ENCODE measurements at places on chromosomes 13 and 19.
A peak's percentile ranks its signal among the peaks of the same experiment; 100 is the strongest.

GRCh38 chr19:16069813-16070365 is 6.4 kb upstream of the TPM4 start:
- DNase-seq, result no peak

DNA sequence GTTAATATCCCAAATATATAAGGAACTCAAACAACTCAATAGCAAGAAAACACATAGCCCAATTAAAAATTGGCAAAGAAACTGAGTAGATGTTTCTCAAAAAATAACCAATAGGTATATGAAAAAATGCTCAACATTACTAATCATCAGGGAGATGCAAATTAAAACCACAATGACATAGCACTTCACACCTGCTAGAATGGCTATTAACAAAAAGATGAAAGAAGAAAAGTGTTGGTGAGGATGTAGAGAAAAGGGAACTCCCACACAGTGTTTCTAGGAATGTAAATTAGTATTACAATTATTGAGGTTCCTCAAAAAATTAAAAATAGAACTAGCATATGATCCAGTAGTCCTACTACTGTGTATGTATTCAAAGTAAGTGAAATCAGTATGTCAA is 1212.8 kb downstream of the DIAPH3 start:
- no peak for DNase-seq

DNA sequence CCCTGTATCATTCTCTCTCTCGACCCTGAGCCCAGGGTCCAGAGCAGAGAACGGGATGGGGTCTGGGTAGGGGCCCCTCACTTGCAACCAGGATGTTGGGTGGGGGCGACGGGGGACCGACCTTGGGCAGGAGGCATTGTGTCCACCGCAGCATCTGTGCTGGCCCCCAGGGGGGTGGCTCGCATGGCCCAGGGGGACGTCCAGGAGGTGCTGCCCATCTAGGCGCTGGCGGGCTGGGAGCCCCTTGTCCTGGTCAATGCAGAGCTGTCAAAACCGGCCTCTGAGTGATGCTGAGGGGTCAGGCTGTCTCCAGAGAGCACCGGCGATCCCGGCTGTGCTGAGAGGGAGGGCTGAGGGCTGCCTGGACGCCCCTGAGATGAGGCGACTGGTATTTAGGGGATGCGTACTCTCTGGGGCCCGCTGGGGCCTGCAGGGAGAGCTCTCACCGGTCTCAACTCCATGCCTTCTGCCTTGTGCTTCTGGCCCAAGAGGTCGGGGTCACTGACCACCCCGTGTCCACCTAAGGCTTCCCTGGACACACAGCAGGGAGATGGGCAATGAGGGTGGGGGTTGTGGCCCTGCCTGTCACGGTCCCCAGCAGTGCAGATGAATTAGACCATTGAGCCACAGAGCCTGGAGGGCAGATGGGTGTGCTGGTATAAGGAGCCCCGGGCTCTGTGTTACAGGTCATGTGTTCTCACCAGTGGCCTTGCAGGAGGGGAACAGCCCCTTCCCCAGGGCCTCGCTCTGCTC is 8.6 kb downstream of the RPS9 start:
- no peak for DNase-seq

- DNase-seq, result no peak
These were observed 279.2 kb downstream of the DACH1 start for GRCh38 chr13:71587817-71588216.

- DNase-seq, result no peak
These were observed 212.8 kb downstream of the ENOX1 start for GRCh38 chr13:43573802-43574514.

DNA sequence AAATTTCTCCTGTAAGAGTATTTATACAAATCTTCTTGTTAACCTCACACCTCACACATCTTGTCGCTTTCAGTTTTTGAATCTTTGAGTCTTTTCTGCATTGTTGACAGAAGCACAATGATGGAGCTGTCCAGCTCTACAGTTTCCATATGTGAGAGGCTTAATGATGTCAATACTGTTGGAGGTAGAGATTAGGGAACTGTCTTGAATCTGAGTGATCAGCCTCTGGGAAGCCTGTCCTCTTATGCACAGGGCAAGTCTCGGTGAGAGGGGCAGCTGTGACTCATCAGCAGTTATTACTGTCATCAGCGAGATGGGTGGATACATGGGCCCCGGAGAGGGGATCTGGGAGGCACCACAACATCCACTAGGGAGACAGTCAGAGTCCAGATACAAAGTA is 4.6 kb upstream of the ITGBL1 start:
- peak; percentile 21 for DNase-seq

- DNase-seq, result peak; percentile 35
These were observed 232.5 kb upstream of the SERP2 start for GRCh38 chr13:44140888-44141724.

DNA sequence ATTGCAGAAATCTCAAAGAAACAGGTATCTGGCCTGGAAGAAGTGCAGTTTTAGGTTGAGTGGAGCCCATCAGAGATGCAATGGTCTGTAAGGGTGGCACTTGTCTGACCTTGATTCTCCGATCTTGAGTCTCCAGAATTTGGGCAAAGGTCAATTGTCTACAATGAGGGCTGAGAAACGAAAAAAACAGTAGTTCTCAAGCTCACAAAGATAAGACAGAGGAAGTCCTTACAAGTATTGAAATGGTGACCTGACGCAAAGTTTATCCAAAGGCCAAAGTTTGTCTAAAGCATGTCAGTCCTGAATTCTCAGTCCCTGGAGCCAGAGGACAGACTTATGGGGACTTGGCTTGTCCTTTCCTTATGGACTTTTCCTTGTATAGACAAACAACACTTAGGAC is 40.3 kb downstream of the CYSLTR2 start:
- DNase-seq, result no peak

DNA sequence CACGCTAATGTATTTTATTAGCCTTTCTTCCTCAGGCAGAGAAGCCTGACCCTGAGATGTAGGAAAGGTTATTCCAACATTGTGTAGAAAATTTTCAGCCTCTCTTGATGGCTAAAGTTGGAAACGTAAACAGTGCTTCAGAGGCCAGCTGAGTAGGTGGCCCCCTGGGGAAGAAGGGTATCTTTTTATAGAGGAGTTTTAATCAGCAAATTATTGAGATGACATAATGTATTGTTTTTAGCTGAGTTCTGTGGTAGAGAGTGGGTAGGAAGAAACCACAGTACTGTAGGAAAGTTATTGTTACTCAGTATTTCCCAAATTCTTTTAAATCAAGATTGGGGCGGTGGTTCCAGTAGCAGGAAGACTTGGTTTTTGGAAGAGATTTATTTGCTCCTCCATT is 268.8 kb downstream of the DLEU7 start:
- no peak for DNase-seq

DNA sequence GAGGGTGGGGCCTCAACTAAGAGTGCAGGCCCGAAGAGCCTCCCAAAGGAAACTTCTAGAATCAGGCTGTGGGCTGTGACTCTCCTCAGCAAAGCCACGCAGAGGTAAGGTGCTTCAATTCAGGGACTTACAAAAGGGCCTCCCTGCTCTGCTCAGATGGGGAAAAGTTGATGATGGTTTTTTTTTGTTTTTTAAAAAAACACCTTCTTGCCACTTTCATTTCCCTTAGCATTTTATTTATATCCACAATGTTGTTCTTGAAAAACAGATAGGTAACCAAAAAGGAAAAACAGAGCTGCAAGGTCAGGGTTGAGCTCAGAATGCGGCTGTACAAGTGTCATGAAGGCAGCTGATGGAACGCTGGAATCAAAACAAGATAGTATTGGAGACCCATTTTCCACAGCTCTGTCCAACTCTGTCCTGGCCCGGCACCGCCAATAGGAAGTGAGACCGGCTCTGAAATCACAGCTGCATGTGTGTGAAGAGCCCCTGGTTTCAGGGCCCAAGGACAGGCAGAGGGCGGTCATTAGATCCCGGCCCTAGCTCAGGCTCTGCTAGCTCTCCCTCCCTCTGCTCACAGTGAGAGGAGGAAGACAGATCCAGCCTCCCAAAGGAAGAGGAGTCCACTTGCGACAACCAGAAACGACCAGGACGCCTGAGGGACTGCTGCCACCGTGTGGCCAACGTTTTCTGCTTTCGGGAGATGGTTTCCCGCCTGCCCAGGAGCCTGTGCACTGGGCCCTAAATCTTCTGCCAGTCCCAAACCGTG is 58.3 kb downstream of the KLF2 start:
- DNase-seq, result peak; percentile 64

DNA sequence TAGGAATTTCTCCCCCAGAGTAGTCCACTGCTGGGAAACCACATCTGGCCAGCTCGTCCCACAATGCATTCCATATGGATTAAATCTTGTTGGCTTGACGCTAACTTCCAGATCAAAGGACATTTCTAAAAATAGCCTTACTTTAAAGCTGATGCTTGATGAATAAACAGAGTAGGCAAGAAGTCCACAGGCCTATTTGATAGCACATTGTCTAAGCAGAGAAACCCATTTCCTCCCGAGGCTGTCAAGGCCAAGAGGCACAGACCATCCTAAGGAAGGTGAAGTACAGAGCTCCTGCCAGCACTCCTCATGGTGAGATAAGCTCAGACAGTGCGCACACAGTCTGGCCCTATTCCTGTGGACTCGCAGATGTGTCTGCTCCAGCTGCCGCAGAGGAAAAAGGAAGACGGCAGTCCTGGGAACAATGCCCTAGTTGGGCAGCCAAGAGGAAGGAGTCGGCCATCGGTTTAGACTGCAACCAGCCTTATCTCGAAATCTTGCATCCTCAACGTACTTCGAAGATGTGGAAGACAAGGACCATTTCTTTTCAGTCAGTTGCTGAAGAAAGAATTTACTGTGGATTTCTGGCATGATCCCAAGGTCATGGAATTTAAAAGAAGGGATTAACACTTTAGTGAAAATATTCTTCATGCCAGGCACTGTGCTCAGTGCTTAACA is 156.8 kb downstream of the RGCC start:
- DNase-seq, result no peak

DNA sequence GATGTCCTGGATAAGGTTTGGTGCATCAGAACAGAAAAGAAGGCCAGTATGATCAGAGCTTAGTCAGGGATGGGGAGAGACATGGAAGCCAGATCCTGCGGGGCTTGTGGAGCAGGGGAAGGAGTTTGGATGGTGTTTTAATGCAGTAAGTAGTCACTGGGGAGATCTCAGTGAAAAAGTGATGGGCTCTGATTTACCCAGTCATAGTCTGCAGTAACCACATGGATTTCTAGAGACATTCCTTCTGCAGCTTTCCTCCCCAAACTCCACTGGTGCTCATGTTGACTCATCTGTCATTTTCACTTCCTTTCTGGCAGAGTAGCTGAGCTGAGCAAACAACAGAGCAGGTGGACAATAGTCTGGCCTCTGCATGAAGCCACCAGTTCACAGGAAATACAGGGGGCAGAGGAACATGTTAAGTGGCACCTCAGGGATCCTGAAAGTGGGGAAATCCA is 144.1 kb downstream of the DPF1 start:
- DNase-seq, result peak; percentile 94

DNA sequence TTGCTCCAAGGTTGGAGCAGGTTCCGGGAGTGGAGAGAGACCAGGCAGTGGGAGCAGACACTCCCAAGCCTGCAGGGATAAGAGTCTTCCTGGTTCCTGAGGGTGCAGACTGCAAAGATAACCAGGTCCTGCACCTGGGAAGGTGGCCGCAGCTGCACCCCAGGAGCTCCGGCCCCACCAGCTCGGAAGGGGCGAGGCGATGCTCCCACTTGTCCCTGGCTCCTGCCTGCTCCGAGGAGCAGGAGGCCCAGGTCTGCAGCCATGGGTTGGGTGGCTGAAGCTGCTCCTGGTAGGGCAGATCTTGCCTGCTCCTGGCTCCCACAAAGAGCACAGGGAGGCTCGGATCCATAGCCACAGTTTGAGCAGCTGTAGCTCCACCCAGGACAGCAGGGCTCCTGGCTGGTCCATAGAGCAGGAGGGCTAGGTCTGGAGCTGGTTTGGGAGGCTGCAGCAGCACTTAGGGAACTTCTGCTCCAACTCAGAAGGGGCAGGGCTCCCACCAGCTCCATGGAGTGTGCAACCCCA is 251.6 kb upstream of the GPC6 start:
- DNase-seq, result no peak

- DNase-seq, result no peak
These were observed 42.5 kb downstream of the EDNRB start for GRCh38 chr13:77876176-77876575.

- no peak for DNase-seq
These were observed 10.8 kb downstream of the JOSD2 start for GRCh38 chr19:50500060-50500752.

DNA sequence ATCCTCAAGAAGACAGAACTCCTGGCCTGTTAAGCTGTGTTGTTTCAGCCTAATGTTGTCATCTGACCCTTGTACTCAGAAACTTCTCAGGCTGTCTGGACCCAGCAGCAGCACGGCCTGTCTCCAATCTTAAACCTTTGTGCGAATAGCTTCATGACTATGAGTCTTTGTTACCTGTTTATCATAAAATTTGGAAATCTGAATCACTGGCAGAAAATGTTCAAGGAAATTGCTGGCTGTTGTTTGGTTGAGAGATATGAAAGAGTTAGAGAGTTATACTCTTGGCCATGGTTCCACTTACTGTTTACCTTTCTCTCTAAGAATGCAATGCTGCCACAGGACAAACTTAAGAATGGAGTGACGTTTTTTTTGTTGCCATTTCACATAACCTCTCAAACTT is 59.6 kb downstream of the EFNB2 start:
- no peak for DNase-seq

DNA sequence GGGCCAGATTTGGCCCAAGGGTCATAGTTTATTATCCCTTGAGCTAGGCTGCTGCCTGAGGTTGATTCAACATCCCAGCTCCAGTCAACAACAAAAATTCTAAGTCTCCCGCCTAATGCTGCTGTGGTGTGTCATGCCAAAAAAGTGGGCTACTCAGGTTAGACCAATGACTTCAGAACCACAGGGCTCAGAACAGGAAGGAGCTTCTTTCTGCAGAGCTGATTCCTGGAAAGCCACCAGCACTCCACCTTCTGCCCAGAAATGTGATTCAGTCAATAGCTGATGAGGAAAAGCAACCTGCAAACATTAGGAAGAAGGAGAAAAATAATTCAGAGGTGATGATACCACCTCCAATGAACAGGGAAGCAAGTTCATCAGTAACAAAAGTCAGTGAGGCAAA is 56.1 kb upstream of the SERPINE3 start:
- peak; percentile 69 for DNase-seq

DNA sequence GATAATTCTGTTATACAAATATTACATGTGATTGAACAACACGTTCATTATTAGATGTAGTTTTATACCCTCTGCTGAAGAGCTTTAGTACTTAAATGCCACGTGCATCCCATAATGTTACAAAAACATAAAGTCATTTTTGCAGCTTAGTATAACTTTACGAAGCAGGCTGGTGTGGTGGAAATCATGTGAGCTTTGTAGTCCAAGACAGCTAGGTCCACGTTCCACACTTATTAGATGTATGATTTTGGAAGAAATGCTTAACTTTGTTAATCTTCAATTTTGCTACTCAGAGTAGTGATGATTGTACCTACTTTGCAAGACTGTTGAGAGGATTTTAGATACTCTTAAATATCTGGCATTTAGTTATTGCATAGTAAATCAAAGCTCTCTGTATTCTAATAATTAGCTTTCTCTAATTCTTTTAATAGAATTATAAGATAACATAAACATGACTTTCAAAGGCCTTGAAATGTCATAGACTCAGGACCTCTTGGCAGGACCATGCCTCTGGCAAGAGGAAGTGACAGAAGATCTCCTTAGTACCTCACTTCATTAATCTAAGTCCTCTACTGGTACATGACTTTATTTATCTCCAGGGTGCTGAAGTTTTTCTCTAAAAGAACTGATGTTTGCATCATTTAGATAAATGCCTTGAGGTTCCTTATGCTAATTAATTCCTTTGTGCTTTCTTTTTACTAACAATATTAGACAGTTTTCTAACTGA is 153.7 kb downstream of the PCDH20 start:
- DNase-seq, result no peak

GRCh38 chr13:23516190-23516589 is 54.0 kb upstream of the TNFRSF19 start:
- no peak for DNase-seq

Measured in kidney tubule cell (primary cell).